H1 (cell line): ENCODE measurements at places on chromosomes 12 and 14. TPM values are rescaled to one million over a fixed set of nuclear protein-coding genes. Genes with fewer than 3 reads are reported as not detected.

RBMS2 gene
- total RNA-seq = 25.5 and 31.3 TPM in 2 replicates

STAC3 gene
- 1.3 and 1.9 TPM in 2 replicates for total RNA-seq

PAX9 gene
- total RNA-seq = not detected in 2 replicates

CAPRIN2 gene
- 51.5 and 52.0 TPM in 2 replicates for total RNA-seq

TAS2R8 gene
- total RNA-seq = not detected in 2 replicates
